NCI-H1092 (cell line): ENCODE measurements at places on chromosomes 7 and 10.

GRCh38 chr10:44261710-44262455 lies 123.0 kb downstream of the CXCL12 start:
- DNase-seq = no peak

GRCh38 chr7:35681231-35682029 lies 13.5 kb downstream of the HERPUD2 start:
- DNase-seq = no peak

GRCh38 chr7:31432836-31433340 lies 81.0 kb upstream of the ITPRID1 start:
- DNase-seq = no peak

DNA sequence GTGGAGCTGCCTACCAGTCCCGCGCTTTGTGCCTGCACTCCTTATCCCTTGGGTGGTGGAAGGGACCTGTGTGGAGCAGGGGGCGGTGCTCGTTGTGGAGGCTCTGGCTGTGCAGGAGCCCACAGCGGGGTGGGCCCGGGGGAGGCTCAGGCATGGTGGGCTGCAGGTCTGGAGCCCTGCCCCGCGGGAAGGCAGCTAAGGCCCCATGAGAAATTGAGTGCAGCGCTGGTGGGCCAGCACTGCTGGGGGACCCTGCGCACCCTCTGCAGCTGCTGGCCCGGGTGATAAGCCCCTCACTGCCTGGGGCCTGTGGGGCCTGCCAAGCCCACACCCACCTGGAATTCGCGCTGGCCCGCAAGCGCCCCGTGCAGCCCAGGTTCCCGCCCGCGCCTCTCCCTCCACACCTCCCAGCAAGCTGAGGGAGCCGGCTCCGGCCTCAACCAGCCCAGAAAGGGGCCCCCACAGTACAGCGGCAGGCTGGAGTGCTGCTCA lies 859.6 kb upstream of the KCND2 start:
- DNase-seq = no peak

- DNase-seq = no peak
Observed at GRCh38 chr10:105434970-105435369, 793.9 kb downstream of the SORCS3 start.

- DNase-seq = no peak
Observed at GRCh38 chr7:41886262-41886900, 183.5 kb upstream of the INHBA start.

GRCh38 chr10:129524936-129525335 lies 57.9 kb downstream of the MGMT start:
- no peak for DNase-seq

DNA sequence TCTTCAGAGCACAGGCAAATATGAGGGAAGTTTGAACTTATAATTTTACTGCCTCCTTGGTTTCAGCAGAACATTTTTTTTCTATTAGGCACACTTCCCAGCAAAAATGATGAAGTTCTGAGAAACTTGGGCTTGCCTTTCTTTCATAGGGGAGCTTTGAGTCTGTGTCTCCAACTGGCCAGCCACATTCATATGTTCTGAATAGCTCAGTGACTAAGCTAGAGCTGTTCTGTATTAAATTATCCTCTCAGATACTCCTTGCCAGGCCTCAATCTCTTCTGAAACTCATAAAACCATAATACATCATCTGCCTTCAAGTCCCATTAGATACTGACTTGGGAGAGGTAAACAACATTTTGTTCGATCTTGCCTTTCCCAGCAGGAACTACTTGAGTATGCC lies 476.5 kb downstream of the GPAM start:
- no peak for DNase-seq

DNA sequence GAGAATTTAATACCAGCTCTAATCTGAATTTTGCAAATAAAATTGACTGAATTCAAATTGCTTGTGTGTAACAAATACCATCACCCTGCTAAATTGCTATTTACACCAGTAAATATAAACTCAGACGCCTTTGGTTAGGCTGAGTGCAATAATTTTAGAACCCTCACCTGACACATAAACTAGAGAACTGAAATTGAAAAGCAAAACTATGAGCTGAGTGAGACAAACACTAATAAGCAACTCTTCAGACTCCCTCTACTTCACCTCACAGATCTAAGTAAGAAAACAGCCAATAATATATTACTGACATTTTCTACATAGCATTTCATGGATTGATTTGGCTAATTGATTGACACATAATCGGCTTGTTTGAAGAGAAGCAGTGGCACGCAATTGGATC lies 621.2 kb downstream of the REEP3 start:
- DNase-seq = no peak

DNA sequence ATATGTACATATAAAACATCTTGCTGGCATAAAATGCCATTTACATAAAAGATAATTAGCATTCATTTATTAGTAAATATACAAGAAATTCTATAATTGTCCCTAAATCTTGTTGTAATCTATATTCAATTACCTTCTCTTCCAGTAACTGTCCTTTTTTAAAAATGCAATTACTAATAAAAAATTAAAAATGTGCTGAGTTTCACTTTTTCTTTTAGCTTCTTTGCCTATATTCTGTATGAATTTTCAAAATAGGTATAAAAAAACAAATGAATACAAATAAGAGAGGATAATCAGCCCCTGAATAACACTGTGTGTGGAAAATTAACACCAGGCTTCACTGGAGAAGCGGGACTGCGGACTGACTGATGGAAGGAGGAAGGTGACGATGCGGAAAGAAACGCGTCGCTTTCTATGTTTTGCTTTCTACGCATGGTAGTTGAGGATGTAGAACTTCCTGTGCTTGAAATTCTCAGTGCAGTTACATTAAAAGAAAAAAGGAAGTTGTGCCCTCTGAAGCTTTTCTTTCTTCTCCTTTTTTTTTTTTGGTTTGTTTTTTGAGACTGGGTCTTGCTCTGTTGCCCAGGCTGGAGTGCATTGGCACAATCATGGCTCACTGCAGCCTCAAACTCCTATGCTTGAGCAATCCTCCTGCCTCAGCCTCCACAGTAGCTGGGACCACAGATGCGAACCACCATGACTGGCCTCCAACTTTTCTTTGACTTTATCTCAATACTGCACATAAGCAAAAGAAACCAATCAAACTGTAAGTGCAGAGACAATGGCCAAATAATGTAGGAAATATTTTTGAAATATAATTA lies 7.4 kb upstream of the ZMYND11 start:
- no peak for DNase-seq

GRCh38 chr7:102045681-102046372 lies 228.4 kb downstream of the CUX1 start:
- no peak for DNase-seq

- DNase-seq = no peak
Observed at GRCh38 chr7:29400437-29400836, 163.2 kb upstream of the PRR15 start.

DNA sequence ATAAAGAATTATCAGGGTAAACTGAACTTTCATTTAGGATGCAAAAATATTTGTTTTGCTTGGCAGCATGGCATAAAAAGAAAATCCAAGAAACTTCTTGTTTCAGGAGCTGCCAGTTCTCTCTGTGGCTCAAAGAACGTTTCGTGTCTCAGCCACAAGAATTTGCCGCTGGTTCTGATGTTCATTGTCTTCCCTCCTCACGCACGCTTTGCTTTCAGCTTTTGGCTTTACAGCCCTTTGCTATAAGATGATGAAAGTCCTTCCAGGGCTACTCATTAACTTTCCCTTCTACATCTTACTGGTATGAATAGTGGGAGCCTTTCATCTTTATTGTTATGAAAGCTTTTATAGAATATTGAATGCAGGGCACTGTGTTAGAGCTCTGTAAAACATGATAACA lies 124.7 kb downstream of the BICC1 start:
- DNase-seq = no peak

GRCh38 chr7:4807598-4808016 lies 32.2 kb downstream of the AP5Z1 start:
- DNase-seq = no peak
